ENCODE measurements at places on chromosomes 12 and 14.

DNA sequence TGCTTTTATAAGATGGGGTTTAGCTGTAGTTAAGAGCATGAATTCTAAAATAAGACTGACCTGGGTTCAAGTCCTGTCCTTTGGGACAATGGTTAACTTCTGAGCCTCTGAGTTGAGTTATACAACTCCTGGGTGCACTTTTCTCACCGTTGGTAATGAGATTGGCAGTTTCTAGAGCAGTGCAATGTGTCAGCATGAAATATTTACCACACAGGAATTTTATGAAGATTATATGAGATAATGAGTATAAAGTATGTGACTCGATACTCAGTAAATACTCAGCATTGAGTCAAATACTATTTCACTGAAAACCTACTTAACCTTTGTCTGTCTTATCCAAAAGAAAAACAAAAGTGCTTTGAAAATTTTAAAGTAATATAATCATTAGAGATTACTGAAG lies 214.2 kb downstream of the CPNE8 start:
- DNase-seq, result no peak

DNA sequence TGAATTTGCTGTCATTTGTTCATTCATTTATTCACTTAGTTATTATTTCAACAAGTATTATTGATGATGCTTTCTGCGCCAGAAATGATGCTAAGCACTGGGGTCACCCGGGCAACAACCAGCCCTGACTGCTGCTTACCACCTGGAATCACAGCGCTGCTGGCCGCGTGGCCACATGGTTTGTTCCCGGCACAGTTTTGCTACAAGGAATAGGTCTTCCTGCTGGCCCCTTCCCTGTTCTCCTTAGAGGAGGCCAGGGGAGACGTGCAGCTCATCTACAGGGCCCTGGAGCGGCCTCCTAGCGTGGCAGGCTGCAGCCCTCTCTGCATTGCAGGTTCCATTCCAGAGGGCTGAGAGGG lies 7.0 kb downstream of the JDP2 start:
- no peak for DNase-seq

GRCh38 chr12:29132316-29132715 lies 16.8 kb upstream of the FAR2 start:
- no peak for DNase-seq

- no peak for DNase-seq
These were observed 6.5 kb downstream of the BHLHE41 start for GRCh38 chr12:26118308-26118707.

DNA sequence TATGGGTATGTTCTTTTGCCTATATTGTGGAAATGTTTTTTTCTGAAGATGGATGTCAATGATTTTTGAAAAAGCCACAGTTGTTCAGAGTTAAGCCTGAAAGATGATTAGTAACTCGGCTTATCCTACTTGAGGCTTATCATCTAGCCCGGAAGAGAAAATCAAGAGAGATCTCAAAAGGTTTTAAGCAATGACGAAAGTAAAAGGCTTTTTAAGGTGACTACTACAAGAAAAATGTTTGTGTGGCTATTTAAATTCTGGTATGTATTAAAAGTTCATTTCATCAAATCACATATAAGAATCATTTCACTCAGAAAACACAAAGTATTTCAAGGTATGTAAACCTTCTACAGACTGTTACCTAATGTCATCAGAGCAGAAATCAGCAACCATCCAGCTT lies 40.2 kb downstream of the HEATR5A start:
- no peak for DNase-seq

Measured in activated CD8-positive, alpha-beta memory T cell treated with anti-CD3 and anti-CD28 coated beads, Interleukin-2, amount 50 U/mL, for 4 hours (primary cell).